Kidney (tissue), 22 donors: ENCODE measurements at places on chromosomes 16 and 17.
A peak's percentile ranks its signal among the peaks of the same experiment; 100 is the strongest.

GRCh38 chr16:30895627-30896260 is 670 bp upstream of the CTF1 start:
- no peak for DNase-seq

DNA sequence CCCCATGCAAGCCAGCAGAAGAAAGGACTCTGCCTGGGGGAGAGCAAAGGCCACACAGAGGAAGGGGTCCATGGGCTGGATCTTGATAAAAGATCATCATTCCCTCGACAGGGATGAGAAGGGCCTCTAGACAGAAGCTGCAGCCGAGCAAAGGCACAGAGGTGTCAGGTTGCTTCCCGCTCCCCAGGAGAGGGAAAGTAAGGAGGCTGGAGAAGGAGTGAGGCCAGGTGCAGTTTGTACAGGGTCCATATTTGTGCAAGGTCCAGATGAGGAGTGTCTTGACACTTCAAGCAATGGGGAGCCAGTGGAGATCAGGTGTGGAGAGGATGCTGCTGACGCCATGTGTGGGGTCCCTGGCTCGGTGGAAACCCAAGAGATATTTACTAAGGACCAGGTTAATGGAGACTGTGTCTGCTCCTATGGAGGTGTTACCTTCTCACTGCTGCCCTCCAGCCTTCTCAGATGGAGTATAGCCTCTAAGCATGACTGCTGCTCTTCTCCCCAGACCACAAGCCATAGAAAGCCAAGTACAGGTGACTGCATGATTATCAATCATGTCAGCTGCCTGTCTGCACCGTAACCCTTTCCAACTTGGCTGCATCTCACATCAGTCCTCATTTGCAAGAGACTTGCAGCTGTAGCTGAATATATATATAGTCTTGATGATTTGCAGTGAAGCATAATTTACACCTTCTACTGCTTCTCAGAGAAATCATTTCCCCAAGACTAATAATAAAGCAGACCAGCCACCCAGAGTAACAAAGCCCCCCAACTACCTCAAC is 21.1 kb downstream of the GAS7 start:
- DNase-seq: no peak

DNA sequence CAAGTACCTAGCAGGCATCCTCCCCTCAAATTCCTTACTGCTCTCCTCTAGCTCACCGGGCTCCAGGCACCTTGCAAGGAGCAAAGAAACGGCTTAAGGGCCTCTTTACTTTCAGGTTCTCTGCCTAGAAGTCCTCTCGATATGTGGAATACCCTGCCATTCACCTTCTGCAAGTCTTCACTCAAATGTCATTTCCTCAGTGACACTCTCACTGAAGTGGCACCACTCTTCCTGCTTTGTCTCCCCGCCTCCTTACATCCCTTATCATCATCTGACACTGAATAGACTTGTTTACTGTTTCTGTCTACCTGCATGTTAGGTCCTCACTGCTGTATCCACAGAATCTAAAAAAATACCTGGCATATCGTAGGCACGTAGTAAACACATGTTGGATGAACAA is 947 bp downstream of the SLC7A6OS start:
- DNase-seq: no peak

DNA sequence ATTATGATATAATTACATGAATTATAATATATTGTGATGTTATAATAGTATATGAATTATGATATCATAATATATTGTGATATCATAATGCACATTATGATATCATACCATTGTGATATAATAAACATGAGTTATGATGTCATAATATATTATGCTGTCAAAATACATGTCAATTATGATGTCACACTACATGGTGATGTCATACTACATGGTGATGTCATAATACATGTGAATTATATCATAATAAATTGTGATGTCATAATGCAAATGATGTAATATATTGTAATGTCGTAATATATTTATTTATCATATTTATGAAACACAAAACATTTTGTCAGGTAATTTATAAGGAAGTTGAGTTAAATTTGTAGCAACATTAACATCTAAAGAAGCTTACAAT is 1950.1 kb downstream of the TP53TG3F start:
- no peak for DNase-seq

DNA sequence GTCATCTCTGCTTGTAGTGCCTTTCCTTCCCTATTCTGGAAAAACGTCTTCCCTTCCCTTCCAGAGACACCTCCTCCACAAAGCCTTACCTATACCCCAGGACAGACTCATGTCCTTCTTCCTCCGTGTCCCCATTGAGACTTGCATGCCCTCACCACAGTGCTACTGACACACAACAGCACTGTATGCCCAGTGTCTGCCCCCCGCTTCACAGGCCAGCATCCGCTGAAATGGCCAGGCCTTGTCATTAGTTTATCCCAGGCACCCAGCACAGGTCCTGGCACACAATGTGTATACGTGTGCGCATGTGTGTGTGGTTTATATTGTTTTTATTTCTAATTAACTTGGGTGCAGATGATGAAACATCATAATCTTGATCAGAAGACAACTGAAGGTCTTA is 130.1 kb upstream of the CCL2 start:
- no peak for DNase-seq

- no peak for DNase-seq
These were observed 134.7 kb downstream of the AATF start for GRCh38 chr17:37083456-37083855.

GRCh38 chr17:31048780-31049179 is 46.0 kb upstream of the NF1 start:
- DNase-seq: no peak

- peak; percentile 21 for DNase-seq
These were observed 9.4 kb downstream of the C16orf89 start for GRCh38 chr16:5056352-5056751.

DNA sequence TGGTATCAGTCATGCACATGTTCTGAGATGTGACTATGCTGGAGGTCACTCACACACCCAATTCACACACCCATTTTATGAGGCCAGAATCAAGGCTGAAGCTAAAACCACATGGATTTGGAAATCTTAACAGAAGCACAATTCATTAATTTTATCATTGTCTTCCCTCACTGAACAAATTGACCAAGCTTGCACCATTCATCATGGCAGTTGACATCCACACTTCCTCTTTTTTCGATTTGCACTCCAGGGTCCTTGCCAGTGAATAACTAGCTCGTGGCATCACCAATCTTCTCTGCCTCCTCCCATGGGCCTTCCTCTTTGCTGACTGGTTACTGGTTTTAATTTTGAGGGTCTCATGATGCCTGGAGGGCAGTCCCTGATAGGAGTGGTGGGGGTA is 123.0 kb upstream of the ASIC2 start:
- no peak for DNase-seq

DNA sequence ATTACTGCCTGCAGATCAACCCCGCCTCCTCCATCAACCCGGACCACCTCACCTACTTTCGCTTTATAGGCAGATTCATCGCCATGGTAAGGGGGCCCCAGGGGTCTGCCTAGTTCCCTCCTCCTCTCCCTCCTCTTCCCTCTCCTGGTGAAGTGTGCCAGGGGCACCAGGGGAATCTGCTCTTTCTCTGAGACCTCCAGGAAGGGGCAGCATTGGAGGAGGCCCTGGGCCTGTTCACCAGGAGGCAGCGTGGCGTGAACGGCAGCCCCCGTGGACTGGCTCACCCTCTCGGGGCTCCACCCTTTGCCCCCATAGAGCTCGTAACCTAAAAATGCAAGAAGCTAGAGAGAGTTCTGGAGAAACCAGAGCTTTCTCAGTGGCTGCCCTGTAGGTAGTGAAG is 17.1 kb upstream of the CLEC18A start:
- DNase-seq: no peak

- no peak for DNase-seq
These were observed 132.8 kb downstream of the PRKCA start for GRCh38 chr17:66435182-66435581.

GRCh38 chr16:89545831-89546574 is 14.5 kb upstream of the RPL13 start:
- DNase-seq: peak; percentile 61

DNA sequence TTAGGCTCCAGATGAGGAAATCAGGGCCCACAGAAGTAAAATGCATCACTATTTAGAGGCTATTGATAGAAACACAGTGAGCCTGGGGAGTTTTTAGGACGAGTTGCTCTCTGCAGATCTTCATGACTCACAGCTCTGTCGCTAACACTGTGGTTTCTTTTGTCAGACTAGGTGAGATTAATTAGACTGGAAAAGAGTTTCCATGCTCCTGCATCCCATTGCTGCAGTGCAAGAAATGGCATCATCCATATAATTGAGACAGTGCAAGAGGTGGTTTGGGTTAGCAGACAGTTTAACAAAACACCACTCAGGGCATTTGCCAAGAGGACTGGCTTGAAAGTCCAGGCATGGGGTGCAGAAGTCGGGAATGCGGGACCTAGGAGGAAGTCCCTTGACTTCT is 198.8 kb upstream of the CACNG5 start:
- no peak for DNase-seq

GRCh38 chr17:57999010-57999495 is 8.0 kb downstream of the SRSF1 start:
- DNase-seq: no peak

DNA sequence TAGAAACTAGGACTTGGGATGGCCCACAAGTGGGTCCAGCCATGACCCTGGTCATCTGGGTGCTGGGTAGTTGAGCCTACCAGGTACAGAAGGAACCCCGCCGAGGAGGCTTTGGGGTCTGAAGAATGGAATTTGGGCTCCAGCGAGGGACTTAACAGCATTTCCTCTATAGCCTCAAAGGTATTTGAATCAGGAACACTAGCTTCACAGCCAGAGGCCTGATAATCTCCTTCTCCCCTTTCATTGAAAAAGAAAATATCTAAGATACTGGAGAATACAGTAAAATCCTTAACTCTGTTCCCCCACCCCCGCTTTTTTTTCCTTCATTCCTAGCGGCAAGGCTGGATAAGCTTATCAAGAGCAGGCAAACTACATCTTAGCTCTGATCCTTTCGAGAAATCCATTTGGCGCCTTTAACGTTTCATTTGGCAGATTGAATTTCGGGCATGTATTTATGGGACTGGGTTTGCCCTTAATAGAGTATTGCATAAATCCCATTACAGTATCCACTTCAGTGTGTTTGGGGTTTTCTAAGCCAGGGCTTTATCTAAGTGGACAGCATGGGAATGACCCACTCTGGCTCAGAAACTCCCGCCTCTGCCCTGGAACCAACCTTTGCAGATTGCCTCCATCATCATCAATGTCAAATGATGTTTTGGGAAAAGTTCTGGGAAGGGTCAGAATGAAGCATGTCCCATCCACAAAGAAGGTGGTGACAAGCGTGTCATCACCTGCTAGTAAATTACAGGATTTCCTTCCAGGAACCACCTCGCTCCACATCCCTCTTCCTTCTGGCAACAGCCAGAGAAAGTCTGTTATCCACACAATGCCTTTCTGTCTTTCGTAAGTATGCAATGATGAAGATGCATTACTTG is 36.9 kb downstream of the XYLT1 start:
- DNase-seq: no peak

GRCh38 chr17:49914096-49914490 is 54.9 kb upstream of the DLX4 start:
- DNase-seq: no peak

- DNase-seq: no peak
These were observed 86.1 kb downstream of the KANSL1 start for GRCh38 chr17:46106966-46107644.

DNA sequence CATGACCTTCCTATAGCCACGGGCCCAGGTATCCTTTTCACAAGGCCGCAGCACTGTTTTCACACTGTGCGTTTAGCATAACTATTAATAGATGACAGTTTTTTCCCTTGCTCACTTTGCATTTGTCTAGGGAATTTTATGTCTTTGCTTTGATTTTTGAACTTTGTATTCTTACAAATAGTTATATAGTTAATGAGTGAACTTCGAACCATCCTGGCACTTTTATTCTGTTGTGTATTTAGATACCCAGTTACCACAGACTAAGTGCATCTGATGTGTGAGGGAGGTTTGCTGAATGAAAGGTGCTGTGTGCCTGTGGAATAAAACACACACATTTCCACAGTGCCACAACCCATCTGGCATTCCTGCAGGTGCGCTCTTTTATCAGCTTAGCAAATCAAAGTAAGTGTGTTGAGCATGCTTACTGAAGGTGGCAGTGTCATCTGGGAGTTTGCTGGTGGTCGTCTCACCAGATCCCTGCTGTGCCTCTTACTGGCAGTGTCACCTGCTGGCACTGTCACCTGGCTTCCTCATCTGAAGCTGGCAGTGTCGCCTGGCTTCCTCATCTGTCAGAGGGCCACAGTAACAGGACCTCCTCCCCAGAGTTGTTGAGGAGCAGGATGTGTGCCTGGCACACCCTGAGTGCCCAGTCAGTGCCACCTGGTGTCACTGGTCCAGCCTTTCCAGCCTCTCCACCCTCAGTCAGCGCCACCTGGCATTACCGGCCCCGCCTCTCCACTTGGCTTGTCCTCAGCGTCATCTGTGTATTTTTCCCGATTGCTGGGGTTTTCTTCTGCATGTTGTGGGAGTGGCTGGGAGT is 37.6 kb downstream of the USP10 start:
- DNase-seq: no peak

GRCh38 chr17:80287806-80288567 is 27.3 kb downstream of the RNF213 start:
- DNase-seq: no peak

- no peak for DNase-seq
These were observed 2.0 kb downstream of the B3GNT9 start for GRCh38 chr16:67148656-67149275.

DNA sequence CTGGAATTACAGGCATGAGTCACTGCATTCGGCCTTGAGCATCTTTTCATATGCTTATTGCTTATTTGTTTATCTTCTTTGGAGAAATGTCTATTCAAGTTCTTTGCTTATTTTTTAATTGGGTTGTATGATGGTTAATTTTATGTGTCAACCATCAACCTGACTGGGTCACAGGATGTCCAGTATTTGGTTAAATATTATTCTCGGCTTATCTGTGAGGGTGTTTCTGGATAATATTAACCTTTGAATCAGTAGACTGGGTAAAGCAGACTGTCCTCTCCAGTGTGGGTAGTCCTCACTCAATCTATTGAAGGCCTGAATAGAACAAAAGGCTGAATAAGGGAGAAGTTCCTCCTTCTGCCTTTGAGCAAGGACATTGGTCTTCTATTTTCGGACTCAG is 142.0 kb downstream of the SSH2 start:
- DNase-seq: no peak

DNA sequence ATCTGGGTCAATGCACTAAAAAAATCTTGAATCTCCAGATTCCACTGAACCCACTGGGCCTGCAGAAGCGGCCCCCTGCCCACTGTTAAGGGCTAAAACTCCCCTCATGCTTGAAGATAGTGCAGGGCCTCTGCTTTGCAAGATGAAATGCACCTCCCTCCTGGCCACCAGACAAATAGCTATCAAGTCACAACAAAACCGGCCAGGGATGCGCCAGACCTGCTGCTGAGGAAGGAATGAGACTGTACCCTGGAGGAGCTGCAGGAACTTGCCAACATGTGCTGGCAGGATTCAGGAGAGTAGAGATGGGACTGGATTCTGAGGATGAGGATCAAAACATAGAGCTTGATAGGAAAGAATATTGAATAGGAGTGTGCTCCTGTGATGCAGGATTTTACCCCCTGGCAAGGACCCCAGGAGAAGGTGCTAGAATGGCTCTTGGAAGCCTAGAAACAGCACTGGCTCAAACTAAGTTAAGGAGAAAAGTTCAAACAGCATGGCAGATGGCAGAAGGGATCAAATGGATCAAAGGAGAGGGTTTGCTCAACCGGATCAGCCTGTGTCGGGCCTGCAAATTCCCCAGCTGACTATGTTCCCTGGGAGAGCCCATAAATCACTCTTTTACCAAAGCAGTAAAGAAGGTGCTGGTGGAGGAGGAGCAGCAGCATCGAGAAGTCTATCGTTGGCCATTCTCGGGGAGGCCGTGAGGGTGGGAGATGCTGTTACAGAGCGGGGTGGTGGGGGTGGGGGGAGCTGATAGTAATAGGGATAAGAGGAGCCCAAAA is 27.2 kb upstream of the XYLT2 start:
- peak; percentile 85 for DNase-seq

GRCh38 chr16:48958681-48959080 is 323.0 kb downstream of the CBLN1 start:
- no peak for DNase-seq
